ENCODE measurements at places on chromosomes 5 and 9. TPM values are rescaled to one million over a fixed set of nuclear protein-coding genes. Genes with fewer than 3 reads are reported as not detected.

DNA sequence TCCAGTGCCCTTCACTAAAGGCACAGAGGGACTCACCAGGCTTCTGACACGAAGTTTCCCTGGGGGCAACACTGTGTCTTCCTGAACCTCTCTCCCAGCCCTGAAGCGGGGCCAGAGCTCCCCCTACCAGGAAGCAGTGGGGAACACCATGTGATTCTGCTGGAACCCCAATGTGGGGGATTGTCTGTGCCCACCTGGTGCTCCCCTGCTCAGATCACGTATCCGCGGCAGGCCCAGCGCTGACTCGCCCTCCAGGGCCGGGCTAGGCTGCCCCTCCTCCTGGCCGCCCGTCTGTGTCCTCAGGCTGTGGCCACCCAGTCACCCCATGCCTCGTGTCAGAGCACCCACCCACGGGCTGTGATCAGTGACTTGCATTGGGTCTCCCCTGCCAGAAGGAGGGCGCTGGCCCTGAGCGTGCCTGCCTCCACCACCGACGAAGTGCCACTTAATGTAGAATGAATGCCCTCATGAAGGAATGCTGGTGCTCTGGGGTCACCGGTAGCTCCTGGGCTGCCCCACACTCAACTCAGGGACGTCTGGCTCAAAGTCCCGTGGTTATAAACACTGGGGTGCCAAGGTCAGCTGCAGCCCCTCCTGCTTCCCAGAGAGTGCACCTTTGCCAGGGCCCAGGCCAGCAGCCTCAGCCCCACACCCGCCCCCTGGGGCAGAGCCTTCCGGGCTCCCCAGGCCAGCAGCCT is 22.1 kb downstream of the SARDH start:
- H3K4me3 ChIP-seq: no peak overlapping the region
- no peak for DNase-seq
- H3K4me1 ChIP-seq: peaks cover 16% of the 10 kb centered on the region
- no peaks in the 10 kb centered on the region for H3K27me3 ChIP-seq
- peak overlapping the region; percentile 57 for H3K27ac ChIP-seq

- H3K27me3 ChIP-seq: no peaks in the 10 kb centered on the region
- no peak overlapping the region for H3K4me3 ChIP-seq
- H3K27ac ChIP-seq: no peak overlapping the region
- H3K36me3 ChIP-seq: no peaks in the 10 kb centered on the region
- no peak for DNase-seq
Observed at GRCh38 chr9:22363421-22363887, 83.2 kb upstream of the DMRTA1 start.

DNA sequence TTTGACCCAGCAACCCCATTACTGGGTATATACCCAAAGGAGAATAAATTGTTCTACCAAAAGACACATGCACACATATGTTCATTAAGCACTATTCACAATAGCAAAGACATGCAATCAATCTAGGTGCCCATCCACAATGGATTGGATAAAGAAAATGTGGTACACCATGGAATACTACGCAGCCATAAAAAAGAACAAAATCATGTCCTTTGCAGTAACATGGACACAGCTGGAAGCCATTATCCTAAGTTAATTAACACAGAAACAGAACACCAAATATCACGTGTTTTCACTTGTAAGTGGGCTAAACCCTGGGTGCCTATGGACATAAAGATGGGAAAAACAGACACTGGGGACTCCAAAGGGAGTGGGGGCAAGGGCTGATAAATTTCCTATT is 46.6 kb downstream of the KLHL3 start:
- H3K4me3 ChIP-seq: no peak overlapping the region

GRCh38 chr9:37290366-37290939 is 132.0 kb upstream of the GRHPR start:
- no peak overlapping the region for H3K4me3 ChIP-seq
- DNase-seq: no peak
- peak overlapping the region; percentile 61 for H3K27ac ChIP-seq

TEX48 gene
- total RNA-seq: not detected

Data from tibial nerve (tissue), 4 donors.